ENCODE measurements at places on chromosomes 5 and 9. TPM values are rescaled to one million over a fixed set of nuclear protein-coding genes. Genes with fewer than 3 reads are reported as not detected.

GRCh38 chr5:2542026-2542425 is 209.5 kb downstream of the IRX2 start:
- no peak for DNase-seq

Gene RMRP
- total RNA-seq = 17,503 TPM

Gene SLC27A6
- total RNA-seq = 0.16 TPM

- DNase-seq = peak; percentile 42
Observed at GRCh38 chr5:122377026-122377425, 65.0 kb downstream of the SNCAIP start.

Gene PLCXD3
- total RNA-seq = not detected

Gene PCDHGA8
- total RNA-seq = 0.56 TPM

DNA sequence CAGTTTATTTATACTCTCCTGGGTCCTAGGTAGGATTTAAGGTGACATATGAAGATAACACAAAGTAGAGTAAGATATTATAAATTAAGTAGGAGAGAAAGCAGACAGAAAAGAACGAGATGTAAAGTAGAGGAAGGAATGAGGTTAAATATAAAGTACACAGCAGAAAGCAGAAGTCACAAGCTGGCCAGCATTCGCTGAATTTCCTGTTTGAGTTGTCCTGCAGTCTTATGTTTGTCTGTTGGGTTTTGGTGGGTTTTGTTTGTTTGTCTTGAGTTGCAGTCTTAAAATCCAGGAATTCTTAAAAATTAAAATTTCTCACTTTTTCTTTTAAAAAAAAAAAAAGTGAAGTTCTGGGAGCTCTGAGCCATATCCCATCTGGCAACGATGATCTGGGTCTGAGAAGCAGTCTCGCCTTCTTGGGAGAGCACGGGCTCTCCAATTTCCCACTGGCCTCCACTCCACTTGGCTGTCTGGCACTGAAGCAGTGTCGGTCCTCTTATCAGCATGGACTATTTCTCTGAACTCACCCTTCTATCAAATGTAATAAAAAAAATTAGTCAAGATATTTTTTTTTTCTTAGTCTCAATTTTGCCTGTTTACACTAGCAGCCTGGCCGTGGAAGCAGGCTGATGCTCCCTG is 2.0 kb downstream of the S100Z start:
- DNase-seq = no peak

DNA sequence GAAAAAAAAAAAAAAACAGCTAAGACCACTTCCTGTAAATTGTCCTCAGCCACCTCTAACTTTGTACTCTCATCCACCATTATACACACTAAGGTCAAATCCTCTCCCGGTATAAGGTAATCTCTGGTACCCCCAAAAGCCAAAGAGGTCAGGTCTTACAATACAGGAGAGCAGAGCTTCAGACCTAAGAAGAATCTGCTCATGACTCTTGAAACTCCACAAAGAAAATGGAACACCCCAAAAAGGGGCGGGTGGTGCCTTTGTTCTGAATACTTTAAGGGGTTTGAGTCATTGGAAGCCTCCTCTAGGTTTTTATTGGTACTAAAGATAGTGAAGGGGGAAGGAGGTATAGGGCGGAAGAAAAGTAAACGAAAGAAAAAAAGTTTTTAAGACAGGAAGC is 69.8 kb downstream of the COL15A1 start:
- no peak for DNase-seq

Gene PCA3
- not detected for total RNA-seq
